ENCODE measurements at places on chromosomes 12 and 14. TPM values are rescaled to one million over a fixed set of nuclear protein-coding genes. Genes with fewer than 3 reads are reported as not detected.

Gene RERG
- total RNA-seq = 5.0 TPM

Gene TNS2
- 199 TPM for total RNA-seq

Gene TMBIM6
- total RNA-seq = 228 TPM

Gene GARIN6
- total RNA-seq = not detected

Gene CDCA3
- 1.2 TPM for total RNA-seq

Gene JPH4
- 0.83 TPM for total RNA-seq

Gene ARHGEF40
- 27.0 TPM for total RNA-seq

Gene HELB
- 5.0 TPM for total RNA-seq

Gene NKX2-8
- total RNA-seq = not detected

DNA sequence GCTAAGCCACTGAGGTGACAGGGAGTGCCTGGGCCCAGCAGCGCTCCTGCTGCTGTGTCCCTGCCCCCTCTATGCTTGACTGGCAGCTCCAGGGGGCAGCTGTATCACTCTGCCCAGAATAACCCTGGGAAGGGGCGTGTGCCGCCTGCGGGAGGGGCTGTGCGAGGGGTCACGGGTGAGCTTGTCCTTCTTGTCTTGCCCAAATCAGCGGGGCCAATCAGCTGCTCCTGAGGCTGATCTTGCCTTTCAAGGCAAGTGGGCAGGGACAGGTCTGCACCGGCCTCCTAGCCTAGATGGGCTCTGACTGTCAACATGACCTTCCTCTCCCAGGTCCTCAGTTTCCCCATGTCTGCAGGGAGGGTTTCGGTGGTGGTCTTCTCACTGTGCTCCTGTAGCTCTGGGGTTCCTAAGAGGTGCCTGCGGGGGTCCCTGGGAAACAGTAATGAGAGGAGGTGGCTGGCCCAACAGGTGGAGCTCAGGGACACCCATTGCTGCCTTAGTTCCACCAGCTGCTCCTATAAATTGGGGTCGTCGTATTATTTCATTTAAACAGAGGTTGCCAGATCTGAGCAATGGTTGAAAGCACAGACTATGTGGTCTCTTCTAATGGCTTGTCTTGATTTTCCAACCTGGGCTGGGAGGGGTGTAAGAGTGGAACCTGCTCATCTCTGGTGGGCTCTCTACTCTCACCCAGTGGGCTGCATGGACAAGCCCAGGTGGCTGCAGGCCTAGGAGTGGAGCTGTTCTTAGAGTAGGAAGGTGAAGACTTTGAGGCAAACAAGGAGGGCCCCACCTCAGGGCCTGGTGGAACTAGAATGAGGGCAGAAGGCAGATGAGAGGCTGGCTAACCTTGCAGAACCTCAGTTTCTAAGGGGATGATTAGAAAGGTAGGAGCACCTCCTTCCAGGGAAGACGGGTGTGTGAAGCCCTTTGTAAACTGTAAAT, 11.7 kb downstream of the RTL1 start:
- H3K4me1 ChIP-seq = peaks cover 4% of the 10 kb centered on the region
- H3K4me3 ChIP-seq = no peak overlapping the region
- no peaks in the 10 kb centered on the region for H3K36me3 ChIP-seq
- H3K27ac ChIP-seq = no peak overlapping the region
- no peak for DNase-seq
- no peaks in the 10 kb centered on the region for H3K27me3 ChIP-seq

- DNase-seq = no peak
- H3K36me3 ChIP-seq = peaks cover 1% of the 10 kb centered on the region
These were observed 22.6 kb upstream of the NUDT14 start for GRCh38 chr14:105203701-105204100.

DNA sequence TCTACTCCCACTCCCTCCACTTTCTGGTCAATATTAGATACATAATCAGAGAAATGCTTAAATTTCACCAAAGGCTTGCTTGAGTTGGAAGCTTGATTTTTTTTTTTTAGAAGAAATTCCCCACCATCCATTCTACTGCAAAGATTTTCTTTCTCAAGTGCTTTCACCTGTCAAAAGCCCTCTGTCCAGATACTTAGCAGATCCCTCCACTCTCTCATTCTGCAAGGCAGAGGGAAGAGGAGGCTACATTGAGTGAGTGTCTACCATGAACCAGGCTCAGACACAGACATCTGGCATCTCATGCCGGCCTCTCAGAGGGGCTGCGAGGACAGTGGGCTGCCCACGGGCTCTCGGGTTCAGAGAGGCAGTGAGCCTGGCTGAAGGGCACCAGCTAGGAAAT, 127.6 kb upstream of the GSC start:
- no peaks in the 10 kb centered on the region for H3K36me3 ChIP-seq
- H3K27ac ChIP-seq = no peak overlapping the region
- H3K27me3 ChIP-seq = no peaks in the 10 kb centered on the region
- H3K4me1 ChIP-seq = no peaks in the 10 kb centered on the region
- no peak overlapping the region for H3K4me3 ChIP-seq

DNA sequence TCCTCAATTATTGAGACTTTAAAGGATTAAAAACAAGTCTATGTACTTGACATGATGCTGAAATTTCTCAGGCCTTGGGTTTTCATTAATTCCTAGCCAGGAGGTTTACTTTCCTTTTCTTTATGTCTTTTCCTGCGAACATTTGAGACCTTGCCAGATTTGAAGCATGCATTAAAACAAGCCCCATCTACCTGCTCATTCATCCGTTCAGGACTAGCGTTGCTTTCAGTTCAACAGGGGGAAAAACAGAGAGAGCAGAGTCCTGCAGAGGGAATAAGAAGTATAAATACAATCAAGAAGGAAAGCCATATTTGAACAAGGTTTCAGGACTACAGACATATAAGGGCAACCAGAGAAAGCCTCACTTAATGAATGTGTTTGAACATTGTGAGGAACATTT, 542.4 kb downstream of the DIO2 start:
- H3K4me3 ChIP-seq = no peak overlapping the region
- peaks cover 8% of the 10 kb centered on the region for H3K4me1 ChIP-seq
- DNase-seq = no peak
- H3K27ac ChIP-seq = no peak overlapping the region
- no peaks in the 10 kb centered on the region for H3K27me3 ChIP-seq
- peaks cover 10% of the 10 kb centered on the region for H3K36me3 ChIP-seq

DNA sequence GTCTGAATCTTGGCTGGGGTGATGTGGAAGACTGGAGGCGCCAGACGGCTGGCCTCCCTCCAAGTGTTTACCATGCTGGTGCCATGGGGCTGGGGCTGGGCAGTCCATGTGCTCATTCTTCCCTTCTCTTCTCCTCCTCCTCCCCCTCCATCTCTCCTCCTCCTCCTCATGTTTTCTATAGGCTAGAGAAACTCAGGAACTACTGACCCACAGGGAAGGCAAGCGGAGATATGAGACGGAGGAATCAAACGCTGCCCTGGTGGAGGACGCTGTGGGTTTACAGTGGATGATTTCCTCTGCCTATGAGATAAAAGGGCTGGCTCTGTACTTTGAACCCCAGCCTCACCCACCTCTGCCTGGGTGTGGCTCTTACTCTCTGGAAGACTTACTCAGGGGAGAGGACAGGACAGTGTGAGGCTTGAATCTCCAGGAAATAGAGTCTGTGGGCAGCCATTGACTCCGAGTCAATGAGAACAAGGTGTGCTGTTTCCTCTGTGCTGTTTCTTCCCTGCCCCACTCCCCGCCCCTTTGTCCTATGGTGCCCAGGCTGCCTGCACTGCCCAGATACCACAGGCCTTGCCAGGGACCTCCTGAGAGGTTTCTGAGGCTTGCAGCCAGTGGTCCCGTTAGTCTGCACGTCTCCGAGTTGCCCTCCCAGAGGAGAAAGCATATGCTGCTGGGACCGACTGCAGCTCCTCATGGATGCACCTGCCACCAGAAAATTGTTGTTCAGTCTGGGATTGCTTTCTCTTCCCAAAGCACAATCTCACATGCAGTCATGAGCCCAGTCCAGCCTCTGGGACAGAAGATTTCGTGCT, 132.6 kb upstream of the ARHGAP5 start:
- no peaks in the 10 kb centered on the region for H3K4me1 ChIP-seq
- no peak overlapping the region for H3K27ac ChIP-seq
- no peaks in the 10 kb centered on the region for H3K27me3 ChIP-seq
- no peak for DNase-seq
- H3K36me3 ChIP-seq = no peaks in the 10 kb centered on the region
- no peak overlapping the region for H3K4me3 ChIP-seq

DNA sequence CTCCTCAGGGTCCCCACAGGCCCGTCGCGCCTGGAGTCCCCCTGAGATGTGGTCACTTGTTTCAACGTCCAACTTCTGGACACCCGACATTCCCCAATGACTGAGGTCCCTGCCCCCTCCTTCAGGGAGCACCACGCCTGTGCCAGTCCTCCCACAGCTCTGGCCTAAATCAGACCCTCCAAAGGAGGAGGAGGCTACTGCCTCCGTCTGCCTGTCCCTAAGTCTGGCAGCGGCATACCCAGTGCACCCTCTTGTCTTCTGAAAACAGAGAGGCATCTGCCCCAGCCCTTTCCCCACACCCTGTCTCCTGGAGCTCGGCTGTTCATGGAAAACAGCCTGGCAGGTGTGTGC, 46.2 kb downstream of the TESC start:
- no peaks in the 10 kb centered on the region for H3K27me3 ChIP-seq
- H3K4me3 ChIP-seq = no peak overlapping the region
- H3K36me3 ChIP-seq = no peaks in the 10 kb centered on the region

GRCh38 chr14:87944987-87945604, 47.9 kb downstream of the GALC start:
- no peak for DNase-seq
- no peak overlapping the region for H3K4me3 ChIP-seq
- H3K27ac ChIP-seq = no peak overlapping the region
- H3K27me3 ChIP-seq = no peaks in the 10 kb centered on the region
- peaks cover 66% of the 10 kb centered on the region for H3K36me3 ChIP-seq

DNA sequence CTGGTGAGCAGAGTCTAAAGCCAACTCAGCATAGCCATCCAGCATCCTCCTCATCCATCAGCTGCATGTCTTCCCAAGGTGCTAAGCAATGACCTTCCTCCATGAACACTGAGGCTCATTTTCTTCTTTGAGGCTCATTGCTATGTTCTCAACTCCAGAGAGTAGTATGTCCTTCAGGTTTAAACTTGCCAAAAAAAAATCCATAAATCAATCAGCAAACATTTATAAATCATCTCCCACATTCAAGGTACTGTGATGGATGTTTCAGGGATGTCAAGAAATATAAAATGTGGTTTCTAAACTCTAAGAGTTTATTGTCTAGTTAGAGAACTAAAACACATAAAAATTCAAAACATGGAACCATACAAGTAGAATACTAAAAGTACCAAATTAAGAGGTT, 29.8 kb upstream of the MDM1 start:
- no peak overlapping the region for H3K27ac ChIP-seq
- no peak overlapping the region for H3K4me3 ChIP-seq
- no peaks in the 10 kb centered on the region for H3K27me3 ChIP-seq
- H3K4me1 ChIP-seq = peaks cover 21% of the 10 kb centered on the region

DNA sequence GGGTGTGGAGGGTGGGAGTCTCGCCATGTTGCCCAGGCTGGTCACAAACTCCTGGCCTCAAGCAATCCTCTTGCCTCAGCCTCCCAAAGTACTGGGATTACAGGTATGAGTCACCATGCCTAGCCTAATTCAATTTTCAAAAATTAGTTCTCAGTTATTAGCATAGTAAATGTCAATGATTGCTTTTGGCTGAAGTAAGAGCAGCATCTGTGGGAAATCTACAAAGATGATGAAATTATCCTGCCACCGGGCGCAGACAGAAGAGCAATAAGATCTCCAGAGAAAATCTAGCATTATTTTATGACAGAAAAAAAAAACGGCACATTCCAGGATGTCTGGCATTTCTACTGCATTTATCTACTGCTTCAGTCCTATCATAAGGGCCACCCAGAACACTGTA, 97.9 kb upstream of the DAAM1 start:
- peaks cover 12% of the 10 kb centered on the region for H3K4me1 ChIP-seq
- no peaks in the 10 kb centered on the region for H3K36me3 ChIP-seq
- no peak overlapping the region for H3K4me3 ChIP-seq
- no peak for DNase-seq

GRCh38 chr14:32710731-32711680, 227.7 kb upstream of the NPAS3 start:
- peak overlapping the region; percentile 43 for H3K4me3 ChIP-seq
- no peaks in the 10 kb centered on the region for H3K27me3 ChIP-seq
- peaks cover 48% of the 10 kb centered on the region for H3K4me1 ChIP-seq

GRCh38 chr14:95299271-95299670, 20.4 kb downstream of the CLMN start:
- H3K4me3 ChIP-seq = no peak overlapping the region
- DNase-seq = no peak
- H3K27me3 ChIP-seq = no peaks in the 10 kb centered on the region
- H3K4me1 ChIP-seq = peaks cover 12% of the 10 kb centered on the region
- H3K27ac ChIP-seq = no peak overlapping the region
- H3K36me3 ChIP-seq = no peaks in the 10 kb centered on the region

GRCh38 chr12:39755478-39755877, 135.9 kb upstream of the ABCD2 start:
- DNase-seq = no peak
- no peak overlapping the region for H3K4me3 ChIP-seq
- H3K27ac ChIP-seq = no peak overlapping the region
- no peaks in the 10 kb centered on the region for H3K4me1 ChIP-seq

- H3K4me1 ChIP-seq = peaks cover 60% of the 10 kb centered on the region
- H3K4me3 ChIP-seq = no peak overlapping the region
- no peaks in the 10 kb centered on the region for H3K36me3 ChIP-seq
These were observed 42.4 kb downstream of the ITPR2 start for GRCh38 chr12:26790645-26790994.

- no peaks in the 10 kb centered on the region for H3K4me1 ChIP-seq
- no peaks in the 10 kb centered on the region for H3K27me3 ChIP-seq
- no peak overlapping the region for H3K27ac ChIP-seq
- H3K4me3 ChIP-seq = no peak overlapping the region
- H3K36me3 ChIP-seq = no peaks in the 10 kb centered on the region
These were observed 59.6 kb downstream of the DACT1 start for GRCh38 chr14:58697266-58697929.

- DNase-seq = no peak
- H3K27me3 ChIP-seq = no peaks in the 10 kb centered on the region
- peak overlapping the region; percentile 77 for H3K4me3 ChIP-seq
These were observed 1.3 kb downstream of the ZNF219 start for GRCh38 chr14:21096978-21097635.

DNA sequence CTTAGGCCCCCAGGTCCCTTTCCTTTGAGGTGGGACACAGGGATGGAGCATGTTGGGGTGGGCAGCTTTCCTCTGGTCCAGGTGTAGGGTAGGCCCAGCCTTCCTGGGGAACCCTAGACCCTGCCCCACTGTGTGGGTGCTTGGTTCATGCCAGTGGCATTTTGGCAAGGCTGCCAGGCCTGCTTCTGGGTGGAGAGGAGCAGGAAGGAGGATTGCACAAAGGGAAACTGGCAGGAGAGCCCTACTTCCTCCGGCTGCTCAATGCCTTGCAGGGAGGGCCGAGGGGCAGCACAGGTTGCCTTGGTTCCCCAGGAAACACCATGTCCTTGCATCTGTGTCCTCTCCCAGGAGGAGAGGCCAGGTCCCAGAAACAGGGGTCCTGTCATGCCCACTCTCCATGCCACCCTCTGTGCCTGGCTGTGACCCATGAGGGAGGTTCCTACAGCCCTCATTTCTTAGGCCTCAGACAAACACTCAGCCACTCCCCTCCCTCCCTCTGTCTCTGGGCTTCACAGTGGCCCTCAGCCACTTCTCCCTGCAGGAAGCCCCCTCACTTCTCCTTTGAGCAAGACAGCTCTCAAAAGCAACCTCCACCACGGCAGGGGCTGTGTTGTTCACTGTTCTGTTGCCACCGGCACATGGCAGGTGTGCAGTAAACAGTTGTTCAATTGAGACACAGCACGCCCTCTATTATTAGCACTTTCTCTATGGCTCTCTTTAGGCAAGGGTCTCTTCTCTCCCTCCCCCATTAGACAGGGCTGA, 6.8 kb upstream of the KRT80 start:
- H3K27me3 ChIP-seq = no peaks in the 10 kb centered on the region
- H3K4me1 ChIP-seq = peaks cover 32% of the 10 kb centered on the region
- H3K36me3 ChIP-seq = no peaks in the 10 kb centered on the region
- DNase-seq = no peak
- H3K4me3 ChIP-seq = no peak overlapping the region
- H3K27ac ChIP-seq = peak overlapping the region; percentile 34

All from esophagus muscularis mucosa (tissue), 4 donors.